Skeletal muscle tissue (tissue), 5 donors: ENCODE measurements at places on chromosomes 6 and 20. TPM values are rescaled to one million over a fixed set of nuclear protein-coding genes. Genes with fewer than 3 reads are reported as not detected.

The LY6G6D gene
- total RNA-seq, result not detected

The VPS16 gene
- 28.2 TPM for total RNA-seq

The SAPCD1 gene
- total RNA-seq, result 1.0 TPM

The CST5 gene
- total RNA-seq, result not detected

The VSTM2L gene
- not detected for total RNA-seq

The FAM83C gene
- not detected for total RNA-seq

The SPDEF gene
- total RNA-seq, result not detected

The KIF25 gene
- not detected for total RNA-seq

The KIAA0408 gene
- total RNA-seq, result 15.7 TPM
